ENCODE measurements at places on chromosomes 7 and 10.

DNA sequence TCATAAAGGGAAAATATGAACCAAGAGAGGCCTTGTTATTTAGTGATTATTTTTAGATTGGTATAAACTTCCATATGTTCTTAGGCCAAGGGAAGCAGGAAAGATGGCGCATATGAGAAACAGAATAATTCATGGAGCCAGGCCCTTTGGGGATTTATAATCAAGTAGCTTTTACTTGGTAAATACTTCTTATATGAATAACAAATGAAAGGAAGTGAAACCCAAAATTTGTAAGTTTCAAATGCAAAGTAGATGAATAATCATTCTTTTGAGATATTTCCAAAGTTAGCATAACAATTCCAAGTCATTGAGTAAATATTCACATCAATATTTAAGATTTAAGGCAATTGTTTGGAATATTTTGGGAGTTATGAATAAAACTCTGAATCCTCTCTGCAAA is 13.9 kb upstream of the OPTN start:
- DNase-seq, result no peak

GRCh38 chr7:139328375-139328774 is 12.8 kb upstream of the FMC1 start:
- DNase-seq, result peak; percentile 67

DNA sequence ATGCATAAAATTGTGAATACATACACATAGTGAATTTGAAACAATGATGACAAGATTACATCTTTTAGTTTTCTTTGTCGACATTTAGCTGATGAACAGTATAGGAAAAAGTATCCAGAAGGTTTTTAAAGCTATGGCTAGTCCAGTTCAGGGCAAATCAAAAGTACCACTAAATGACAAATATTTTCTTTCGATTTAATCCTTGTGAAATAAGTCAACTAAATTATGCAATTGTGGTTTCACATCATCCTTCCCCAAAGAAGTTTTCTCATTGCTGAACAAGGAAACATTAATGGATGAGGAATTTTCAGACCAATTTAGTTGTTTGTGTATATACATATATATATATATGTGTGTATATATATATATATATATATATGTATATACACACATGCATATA is 774.0 kb downstream of the DNAJB9 start:
- DNase-seq, result no peak

- no peak for DNase-seq
These were observed 79.3 kb upstream of the PPP2R2D start for GRCh38 chr10:131821378-131822012.

DNA sequence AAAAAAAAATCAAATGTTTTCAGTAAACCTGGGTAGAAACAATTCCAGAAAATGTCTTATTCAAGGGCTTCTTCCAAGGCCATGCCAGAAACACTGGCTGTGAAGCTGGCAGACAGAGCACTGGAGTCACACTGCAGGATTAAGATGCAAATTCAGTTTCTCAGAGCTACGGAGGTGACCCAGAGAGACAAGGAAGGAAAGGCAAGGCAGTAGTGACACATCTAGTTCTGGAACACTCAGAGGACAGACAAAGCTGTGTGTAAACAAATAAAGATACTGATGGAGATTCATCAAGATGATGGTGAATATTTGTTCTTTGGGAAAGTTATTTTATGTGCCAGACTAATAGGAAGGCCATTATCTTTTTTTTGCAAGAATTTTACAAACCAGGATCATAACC is 608.3 kb upstream of the C7orf33 start:
- DNase-seq, result no peak

- no peak for DNase-seq
These were observed 544.4 kb downstream of the IPMK start for GRCh38 chr10:57723305-57723704.

GRCh38 chr7:25662841-25663800 is 434.8 kb upstream of the NPVF start:
- DNase-seq, result no peak

GRCh38 chr10:75694790-75695189 is 263.4 kb downstream of the LRMDA start:
- no peak for DNase-seq

GRCh38 chr7:16801111-16801542 is 3.7 kb downstream of the AGR2 start:
- DNase-seq, result peak; percentile 28

DNA sequence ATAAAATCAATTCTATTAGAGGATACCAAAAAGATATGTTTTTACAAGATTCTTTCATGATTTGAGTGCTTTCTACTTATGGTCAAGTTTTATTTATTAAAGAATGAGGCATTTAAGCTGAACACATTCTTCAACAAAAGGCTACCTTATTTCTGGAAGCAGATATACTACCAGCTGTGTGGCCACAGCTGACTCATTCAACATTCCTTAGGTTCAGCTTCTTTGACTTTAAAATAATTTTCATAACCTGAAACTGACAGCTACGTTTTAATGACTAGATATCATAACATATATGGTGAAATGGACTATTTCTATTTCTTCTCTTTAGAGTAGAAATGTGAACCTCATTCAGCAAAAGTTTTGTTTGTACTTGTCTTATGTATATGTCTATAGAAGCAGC is 414.2 kb upstream of the SEMA3C start:
- peak; percentile 12 for DNase-seq

DNA sequence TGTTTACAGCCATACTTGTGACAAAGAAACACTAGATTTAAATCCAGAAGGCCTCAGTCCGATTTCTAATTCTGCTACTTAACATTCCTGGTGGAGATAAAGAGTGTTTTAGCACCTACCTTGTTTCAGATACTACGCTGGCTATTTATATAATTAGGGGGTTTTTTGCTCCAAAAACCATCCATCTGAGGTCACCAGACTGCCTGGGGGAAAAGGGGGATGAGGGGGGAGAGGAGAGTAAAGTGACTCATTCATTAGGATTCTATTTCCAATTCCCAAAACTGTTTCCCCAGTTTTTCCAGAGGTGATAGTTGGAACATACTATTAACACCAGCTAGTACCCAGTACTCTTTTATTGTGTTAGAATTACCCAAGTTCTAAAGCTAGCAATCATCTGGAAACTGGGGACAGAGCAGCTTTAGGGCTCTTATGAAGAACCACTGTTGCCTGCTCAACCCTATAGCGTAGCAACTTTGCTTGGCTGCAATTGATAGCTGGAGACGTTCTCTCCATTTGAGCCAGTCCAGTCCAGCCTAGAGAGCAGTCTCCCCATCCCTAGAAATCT is 6.6 kb downstream of the GCC1 start:
- no peak for DNase-seq

DNA sequence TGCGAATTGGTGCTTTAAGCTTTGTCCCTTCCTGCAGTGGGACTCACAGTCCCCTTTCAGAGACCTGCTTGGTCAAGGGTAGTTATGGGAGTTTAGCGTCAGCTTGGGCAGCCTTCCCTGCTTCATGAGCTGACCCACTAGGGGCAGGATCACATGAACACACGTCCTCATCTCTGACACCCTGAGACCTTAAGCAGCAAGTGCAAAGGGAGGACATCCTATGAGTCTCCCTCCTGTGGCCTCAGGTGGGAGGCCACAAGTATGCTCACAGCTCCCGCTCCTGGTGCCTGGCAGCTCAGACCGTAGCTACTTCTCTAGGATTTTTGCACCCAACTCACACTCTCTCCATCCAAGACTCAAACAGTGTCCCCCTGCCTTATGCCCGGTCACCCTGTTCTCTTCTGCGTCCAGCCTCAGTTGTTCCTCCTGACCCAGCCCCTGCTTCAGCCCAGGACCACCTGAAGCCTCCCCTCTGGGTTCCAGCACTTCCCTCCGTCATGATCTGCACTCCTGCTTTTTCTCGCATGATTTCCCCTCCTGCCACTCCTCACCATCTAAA is 136.6 kb upstream of the FAM20C start:
- no peak for DNase-seq

- no peak for DNase-seq
These were observed 188.3 kb upstream of the STK17A start for GRCh38 chr7:43394441-43395130.

DNA sequence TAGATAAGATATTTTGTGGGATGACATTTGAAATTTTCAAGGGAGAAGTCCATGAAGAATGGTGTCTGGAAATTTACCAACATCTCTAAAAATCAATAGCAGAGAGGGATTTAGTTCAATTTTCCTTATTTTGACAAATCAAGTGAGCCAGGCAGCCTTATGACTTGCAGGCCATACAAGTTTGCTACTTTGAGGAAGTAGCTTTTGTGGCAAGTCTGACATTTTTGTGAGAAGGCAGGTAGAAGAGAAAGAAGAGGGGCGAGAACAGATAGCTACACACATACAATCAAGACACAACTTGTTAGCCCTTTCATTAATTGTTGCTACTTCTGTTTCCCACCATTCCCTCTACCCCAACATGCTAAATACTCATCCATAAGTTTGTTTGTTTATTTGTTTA is 74.5 kb upstream of the OIT3 start:
- DNase-seq, result no peak

DNA sequence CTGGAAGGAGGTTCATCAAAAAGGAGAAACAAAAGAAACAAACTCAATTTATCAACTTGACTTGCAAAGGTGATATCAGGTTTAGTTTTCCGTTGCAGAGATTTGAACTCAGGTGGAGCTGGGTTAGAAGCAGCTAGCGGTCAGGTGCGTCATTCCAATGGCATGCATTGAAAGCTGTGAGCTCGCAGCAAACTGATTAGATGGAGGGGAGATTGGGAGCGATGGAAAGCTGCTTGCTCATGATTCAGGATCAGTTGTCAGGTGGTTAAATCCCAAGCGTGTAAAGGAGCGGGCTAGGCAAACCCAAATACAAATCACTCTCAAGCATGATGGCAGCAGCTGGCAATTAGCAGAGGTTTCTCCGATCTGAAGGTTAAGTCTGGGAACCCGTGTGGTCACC is 49.3 kb upstream of the AFAP1L2 start:
- no peak for DNase-seq

DNA sequence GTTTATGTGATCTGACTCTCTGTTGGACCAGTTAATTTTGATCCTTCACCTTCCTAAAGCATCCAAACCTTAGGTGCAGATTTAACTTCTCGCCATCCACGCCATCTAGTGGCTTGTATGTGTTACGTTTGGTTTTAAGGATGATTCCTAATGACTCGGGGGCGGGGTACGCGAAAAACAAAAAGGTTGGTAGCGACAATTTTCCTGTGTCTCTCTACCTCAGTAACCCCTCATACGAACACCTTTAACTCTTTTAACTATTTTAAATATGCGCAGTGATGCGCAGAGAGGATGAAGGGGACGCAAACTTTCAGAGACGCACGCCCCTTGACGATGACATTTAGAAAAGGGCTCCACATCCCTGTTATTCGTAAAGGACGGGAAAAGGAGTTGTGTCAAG is 714 bp upstream of the KCND2 start:
- peak; percentile 1 for DNase-seq

GRCh38 chr7:155551785-155552611 is 5.6 kb upstream of the CNPY1 start:
- DNase-seq, result no peak

DNA sequence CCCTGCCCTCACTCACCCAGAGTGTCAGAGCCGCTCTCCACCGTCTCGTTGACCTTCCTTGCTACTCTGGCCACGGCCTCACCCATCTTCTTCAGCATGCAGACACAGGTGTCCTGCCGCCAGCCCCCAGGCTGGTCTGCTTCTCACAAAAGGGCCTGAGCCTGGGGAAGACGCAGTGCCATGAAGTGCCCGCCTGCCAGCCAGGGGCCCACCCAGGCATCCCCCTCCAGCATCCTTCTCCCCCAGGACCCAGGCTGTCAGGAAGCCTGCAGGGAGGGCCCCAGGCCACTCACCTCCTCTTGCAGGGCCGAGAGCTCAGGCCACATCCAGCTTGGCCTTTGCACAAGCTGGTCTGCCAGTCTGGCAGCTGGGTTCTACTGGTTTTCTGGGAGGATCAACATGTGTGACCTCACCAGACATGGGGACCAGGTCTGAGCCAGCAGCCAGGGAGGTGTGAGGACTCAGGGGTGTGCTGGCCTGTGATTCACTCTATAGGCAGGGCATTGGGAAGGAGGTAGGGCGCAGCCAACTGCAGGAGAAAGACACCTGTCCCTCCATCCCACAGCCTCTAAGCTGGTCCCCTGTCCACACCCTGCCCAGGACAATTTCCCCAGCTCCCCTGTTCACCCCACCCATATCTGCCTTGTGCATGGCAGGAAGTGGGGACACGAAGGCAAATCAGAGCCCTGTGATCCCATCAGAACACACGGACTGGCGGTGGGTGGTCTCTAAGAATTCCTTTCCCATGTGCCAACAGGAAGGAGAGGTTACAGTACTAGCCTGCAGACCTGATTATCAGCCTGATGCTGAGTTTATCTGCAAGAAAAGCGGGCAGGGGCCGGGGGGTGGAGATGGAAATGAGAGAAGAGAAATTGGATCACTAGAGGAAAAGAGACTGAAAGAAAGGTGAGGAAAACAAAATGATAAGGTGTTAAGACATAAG is 5.7 kb downstream of the LRRC20 start:
- no peak for DNase-seq

- no peak for DNase-seq
These were observed 533.0 kb upstream of the GALNT17 start for GRCh38 chr7:70598976-70599375.

GRCh38 chr10:63409465-63410027 is 56.2 kb downstream of the JMJD1C start:
- peak; percentile 17 for DNase-seq

- DNase-seq, result no peak
These were observed 152.0 kb upstream of the PITRM1 start for GRCh38 chr10:3324612-3325038.

DNA sequence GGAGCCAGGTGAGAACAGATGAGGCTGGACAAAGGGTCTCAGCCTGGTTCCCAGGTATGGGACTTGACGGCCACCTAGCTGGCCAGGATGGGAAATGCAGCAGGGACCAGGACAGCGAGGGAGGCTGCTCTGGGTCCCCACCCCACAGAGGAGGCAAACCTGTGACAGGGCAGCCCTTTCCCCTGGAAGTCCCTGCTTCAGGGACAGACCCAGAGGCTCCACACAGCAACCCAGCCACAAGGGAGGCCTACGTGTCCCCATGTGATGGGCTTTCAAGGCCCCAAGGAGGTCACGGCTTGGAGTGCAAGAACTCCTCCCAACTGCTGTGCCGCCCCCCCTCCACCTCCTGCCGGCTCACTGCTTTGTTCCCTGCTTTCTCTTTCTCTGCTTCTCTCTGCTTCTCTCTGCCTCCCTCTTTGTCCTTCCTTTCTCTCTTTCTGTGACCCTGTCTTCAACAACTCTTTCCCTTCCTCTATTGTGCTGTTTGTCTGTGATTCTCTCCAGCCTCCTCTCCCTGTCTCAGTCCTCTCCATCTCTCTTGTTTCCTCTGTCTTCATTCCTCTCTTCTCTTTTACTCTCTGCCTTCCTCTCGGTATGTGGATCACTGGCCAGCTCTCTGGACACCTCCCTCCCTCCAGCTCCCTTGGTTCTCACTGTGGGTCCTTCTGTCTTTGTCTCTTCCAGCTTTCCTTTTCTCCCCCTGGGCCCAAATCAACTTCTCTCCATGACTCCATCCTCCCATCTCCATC is 9.6 kb upstream of the EIF5AL1 start:
- DNase-seq, result no peak

Measured in AG04449 (cell line).